ENCODE measurements at places on chromosomes 13 and 19.

GRCh38 chr13:30355384-30355699 is 48.0 kb upstream of the KATNAL1 start:
- no peak for DNase-seq

DNA sequence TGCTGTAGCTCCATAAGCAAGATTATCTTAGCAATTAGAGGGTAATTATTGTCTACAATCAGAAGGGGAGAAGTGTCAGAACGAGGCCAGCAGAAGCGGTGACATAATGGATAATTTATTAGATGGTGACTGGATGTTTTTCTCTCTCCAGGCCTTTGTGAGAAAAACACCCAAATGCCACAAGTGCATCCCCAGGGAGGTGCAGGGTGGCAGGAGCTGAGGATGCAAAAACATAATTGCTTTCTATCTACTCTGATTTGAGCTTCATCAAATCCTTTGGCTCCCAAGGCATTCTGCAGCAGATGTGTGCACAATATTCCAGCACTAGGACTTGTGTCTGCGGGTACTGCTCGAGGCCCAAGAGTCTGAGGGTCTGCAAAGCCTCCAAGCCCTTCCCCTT is 220.1 kb upstream of the SERP2 start:
- no peak for DNase-seq

GRCh38 chr13:113761136-113761535 is 2.1 kb downstream of the TMEM255B start:
- peak; percentile 25 for DNase-seq

GRCh38 chr13:67518785-67519184 is 288.6 kb upstream of the PCDH9 start:
- no peak for DNase-seq

DNA sequence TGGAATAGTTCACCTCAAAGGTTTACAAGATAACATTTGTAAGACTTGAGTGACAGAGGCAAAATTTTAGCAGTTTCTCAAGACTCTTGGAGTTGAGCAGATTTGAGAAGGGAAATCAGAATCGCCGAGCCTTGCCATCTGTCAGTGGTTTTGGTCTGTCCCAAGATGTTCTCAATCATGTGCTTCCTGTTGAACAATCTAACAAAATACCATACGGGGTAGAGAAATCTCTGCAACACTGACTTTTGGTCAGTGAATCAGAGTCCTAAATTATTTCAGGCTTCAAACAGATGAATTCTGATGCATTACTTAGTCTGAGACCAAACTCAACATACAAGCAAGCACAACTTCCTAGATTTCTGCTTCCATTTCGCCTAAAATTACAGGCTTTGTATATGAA is 3.8 kb downstream of the KCTD12 start:
- no peak for DNase-seq

DNA sequence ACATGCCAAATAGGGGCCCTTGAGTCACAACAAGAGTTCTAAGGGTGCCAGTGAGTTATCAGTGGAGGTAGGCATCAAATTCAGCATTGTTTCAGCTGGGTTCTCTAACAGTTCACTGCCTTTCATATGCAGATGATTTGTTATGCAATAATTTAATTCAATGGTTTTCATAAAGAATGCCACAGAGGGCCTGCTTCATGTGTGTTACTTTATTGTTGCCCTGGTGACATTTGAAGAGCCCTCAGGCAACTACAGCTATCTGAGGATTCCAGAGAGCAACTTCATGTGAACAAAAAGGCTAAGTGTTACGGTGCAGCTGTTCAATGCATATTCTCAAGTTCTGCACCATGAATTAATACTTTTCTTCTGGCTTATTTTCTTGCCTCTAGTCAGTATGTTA is 43.1 kb upstream of the STARD13 start:
- no peak for DNase-seq

DNA sequence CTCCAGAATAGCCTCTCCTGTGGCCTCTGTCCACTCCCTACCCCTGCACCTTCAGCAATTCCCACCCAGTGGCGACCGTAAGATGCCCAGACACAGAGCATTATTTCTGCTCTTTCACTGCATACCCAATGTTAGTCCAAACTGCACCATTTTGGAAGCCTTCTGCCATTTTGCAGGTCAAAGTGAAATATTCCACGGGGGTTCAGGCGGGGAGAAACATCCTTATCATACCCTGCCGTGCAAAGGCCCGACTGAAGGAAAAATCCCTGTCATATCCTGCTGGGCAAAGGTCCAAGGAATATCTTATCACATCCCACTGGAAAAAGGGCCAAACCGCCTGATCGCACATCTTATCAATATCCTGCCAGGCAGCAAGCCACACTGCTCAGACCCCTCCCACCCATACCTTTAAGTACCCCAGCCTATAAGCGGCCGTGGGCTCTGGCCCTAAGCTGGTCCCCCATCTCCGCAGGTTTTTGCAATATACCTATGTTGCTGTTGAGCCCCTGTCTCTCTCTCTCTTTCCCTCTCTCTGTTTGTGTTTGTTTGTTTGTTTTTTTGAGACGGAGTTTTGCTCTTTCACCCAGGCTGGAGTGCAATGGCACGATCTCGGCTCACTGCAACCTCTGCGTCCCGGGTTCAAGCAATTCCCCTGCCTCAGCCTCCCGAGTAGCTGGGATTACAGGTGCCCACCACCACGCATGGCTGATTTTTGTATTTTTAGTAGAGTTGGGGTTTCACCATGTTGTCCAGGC is 18.2 kb downstream of the CLEC11A start:
- no peak for DNase-seq

DNA sequence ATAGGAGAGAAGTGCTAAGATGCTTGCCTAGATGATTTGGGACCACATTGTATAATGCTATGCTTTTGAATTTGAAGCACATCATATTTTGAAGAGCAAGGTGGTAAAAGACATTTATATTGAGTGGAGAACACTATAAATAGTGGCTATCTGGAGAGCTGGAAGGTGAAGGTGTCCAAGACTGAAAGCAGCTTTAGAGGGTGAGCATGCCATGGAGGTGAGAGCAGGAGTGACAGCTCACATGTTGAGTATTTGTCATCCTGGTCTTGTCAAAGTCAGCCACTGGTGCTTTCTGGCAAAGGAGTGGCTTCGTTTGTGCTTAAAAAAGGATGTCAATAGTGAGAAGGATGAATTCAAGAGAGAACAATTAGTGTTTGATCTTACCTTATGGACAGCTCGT is 225.9 kb downstream of the COG6 start:
- no peak for DNase-seq

DNA sequence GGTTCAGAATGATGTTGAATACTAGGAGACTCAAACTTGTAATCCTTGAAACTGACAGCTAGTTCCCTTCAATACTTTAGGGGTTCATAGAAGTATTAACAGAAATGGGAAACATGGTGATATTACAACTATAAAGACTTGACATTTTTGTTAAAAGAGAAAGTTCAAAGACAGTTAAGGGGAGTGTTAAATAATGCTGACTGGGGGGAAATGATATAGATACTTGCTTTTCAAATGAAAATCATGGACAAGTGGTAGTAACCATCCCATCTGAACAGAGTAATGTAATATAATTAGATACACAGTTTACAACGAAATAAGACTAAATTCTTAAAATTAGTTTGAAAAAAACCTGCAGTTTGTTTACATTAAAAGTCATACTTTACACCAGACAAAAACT is 6.6 kb upstream of the EEF1AKMT1 start:
- DNase-seq: no peak

DNA sequence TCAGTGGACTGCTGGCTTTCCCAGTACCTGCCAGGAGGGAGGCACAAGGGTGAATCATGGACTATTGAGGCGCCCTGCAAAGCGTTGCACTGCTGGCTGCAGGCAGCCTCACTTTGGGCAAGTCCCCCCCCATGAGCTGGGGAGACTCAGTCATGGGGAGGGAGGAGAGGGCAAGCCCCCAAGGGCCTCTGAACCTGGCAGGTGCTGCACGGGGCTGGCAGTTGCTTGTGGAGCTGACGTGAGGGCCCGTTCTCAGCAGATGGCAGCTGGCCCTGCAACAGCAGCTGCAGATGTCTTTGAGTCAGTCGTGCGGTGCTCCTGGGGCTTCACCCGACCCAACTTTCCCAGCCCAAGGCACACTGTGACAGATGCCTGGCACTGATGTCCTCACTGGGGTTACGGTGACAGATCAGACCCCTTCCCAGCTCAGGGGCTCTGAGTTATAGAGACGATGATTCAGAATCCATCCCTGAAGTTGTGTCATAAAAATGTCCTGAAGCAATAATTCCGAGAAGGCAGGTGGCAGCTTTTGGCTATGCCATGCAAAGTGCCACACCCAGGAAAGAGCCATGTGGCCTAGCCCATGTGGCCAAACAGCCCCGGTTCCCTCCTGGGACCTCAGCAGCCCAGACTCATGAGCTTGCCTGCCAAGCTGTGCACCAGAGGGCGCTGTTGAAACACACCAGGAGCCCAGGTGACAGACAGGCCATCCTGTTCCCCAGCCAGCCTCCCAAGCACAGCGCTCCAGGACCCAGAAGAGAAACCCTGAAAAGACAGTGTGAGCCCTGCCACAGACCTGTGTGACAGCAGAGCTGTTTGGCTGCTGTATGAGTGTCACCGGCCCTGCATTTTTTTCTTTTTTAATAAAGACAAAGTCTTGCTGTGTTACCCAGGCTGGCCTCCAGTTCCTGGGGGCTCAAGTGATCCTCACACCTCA is 53.6 kb upstream of the LDLR start:
- peak; percentile 88 for DNase-seq

DNA sequence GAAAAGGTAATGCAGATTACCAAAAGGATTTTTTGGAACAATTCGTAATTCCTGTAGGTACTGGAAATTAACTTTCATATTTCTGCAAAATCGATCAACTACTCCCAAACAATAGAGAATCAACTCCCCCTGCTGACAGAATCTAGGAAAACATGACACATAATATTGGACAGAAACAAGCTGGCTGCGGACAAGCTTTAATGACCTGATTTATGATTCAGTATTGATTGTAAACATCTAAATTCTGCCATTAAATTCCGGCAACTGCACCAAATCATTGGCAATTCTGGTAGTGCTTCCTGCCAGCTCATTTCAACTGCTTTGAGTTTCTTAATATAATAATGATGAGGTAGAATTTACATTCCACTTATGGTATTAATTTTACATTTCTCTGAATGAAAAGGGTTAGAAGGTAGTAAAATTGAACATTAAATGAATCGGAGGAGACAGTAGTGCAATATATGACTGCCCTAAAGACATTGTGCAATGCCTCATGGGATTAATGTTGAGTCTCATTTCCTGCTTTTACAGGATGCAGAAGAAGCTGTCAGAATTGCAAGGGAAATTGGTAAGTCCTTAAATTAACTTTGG is 146.5 kb downstream of the PCCA start:
- no peak for DNase-seq

Data from activated naive CD4-positive, alpha-beta T cell treated with anti-CD3 and anti-CD28 coated beads, Interleukin-2, amount 50 U/mL, for 72 hours (primary cell).